ENCODE measurements at places on chromosomes 1 and 21.

DNA sequence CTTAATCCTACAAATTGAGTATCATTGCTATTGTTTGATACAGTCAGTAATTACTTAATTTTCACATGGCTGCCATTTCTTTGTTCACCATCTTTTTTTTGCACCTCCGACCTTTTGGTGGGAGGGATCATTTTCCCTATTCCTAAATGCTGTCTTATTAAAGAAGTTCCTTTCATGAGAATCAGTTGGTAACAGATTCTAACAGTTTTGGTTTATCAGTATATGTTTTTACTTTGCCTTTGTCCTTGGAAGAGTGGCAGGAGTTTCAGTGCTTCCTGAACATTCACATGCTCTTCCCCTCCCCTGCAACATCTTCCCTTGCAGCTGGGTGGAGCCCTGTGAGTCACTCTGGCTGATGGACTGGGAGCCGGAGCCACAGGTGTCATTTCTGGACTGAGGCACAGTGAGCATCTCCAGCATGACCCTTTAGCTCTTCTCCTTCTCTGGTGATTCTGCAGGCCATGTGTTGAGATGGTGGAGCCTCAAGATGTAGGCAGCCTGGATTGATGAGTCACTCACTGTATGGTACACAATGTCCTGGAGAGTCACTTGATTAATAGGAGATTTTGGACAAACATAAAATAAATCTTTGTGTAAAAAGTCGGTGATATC lies 217.7 kb downstream of the URB2 start:
- peak; percentile 50 for DNase-seq

GRCh38 chr1:228073061-228073856 lies 9.2 kb upstream of the ARF1 start:
- no peak for DNase-seq

DNA sequence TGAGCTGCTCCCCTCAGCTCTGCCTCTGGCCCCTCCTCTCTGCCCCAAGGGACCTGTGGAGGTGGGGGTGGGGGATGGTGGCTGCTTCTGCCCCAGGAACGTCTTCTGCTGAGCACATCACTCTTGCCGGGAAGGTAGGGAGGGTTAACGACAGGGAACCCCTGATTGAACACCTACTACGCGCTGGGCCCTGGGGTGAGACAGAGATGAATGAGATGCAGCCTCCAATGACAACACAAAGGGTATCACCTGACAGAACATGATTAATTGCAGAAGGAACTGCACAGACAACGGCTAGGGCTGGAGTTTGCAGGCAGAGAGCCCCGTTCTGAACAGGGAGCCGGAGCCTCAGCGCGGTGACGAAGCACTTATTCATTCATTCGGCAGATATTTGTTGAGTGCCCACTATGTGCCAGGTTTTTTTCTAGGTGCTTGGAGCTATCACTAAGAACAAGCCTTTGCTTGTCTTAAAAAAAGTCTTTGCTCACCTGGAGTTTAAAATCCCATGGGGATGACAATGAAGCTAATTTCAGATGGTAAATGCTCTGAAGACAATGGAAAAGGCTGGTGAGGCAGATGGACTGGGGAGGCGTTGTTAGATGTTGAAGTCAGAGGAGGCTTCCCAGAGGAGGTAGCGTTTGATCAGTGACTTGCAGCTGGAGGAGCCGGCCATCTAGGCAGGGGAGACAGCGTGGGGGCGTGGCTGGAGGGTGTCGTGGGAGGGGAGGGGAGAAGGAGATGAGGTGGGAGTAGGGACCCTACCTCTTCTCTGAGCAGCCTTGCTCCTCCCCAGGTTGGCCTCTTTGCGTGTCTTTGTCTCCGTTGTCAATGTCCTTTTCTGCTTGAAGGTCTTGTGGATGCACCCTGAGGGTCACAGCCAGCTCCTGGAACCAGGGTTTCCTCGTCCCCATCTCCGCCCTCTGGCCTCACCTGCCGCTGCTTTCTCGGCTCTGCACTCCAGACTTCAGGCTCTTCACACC lies 103.1 kb upstream of the CSF3R start:
- DNase-seq: no peak

DNA sequence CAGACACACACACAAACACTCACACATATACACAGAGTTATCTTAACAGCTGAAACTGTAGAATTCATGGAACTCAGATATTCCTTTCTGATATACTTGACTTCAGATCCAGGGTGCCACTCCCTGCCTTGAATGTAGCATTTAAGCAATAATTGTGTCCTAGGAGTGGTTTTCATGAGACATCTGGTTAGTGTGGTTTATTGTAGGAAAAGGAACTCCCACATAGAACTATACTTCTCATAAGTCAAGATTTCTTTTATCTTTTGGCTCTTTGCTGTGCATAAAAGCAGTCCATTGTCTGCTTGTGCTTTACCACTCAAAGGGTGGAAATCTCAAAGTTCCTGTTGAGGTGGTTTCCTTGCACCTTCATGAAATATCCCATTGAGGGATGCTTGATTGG lies 272.6 kb upstream of the SGIP1 start:
- no peak for DNase-seq

DNA sequence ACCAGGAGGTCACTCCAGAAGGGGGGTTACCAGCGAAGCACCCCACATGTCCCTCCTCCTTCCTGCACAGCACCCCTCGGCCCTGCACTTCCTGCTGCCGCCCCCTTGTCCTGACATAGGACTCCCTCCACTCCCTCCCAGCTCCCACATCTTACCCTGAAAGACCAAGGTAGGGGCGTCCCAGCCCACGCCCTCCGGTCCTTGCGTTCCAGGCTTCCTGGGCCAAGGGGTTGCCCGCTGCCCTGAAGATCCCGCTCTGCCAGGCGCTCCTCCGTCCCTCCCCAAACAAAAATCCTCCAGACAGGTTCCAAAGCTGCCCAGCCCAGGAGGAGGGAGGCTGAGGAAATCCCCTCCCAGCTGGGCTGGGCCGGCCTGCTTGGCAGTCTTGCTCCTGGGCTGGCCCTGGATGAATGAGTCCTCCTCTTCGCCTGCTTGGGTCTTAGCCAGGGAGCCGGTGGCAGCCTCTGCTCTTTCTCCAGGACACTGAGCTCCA lies at the start of gene RHBDL2:
Gene RHBDL2 (minus strand): TSS at position 304 of the 493 bp plus-strand sequence. CDS start 22,618 bp downstream, outside the sequence.
- DNase-seq: peak; percentile 86

- DNase-seq: no peak
Measured at GRCh38 chr1:6046279-6046678, 591 bp downstream of the KCNAB2 start.

GRCh38 chr1:10773376-10773775 lies 23.1 kb downstream of the CASZ1 start:
- DNase-seq: no peak

GRCh38 chr1:225422795-225423517 lies 4.9 kb downstream of the LBR start:
- DNase-seq: no peak

- no peak for DNase-seq
Measured at GRCh38 chr21:32993894-32994293, 31.8 kb upstream of the OLIG2 start.

GRCh38 chr1:158119976-158120653 lies 60.6 kb upstream of the CD1D start:
- no peak for DNase-seq

DNA sequence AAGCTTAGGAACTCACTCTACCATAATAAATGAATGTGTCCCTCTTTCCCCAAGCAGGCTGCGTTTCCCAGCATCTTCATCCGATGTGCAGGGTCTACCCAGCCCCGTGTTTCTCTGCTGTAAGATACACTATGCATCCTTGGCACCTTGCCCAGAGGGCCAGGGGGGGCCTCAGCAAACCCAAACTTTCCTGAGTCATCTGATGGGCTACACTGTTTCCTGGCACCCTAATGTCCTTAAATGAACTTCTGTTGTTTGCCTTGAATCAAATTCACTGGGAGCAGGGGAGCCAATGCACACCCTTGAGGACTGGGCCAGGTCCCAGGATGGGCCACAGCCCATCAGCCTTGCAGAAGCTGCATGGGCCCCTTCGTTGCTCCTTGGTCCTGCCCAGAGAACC lies 145.5 kb downstream of the IGSF21 start:
- DNase-seq: no peak

DNA sequence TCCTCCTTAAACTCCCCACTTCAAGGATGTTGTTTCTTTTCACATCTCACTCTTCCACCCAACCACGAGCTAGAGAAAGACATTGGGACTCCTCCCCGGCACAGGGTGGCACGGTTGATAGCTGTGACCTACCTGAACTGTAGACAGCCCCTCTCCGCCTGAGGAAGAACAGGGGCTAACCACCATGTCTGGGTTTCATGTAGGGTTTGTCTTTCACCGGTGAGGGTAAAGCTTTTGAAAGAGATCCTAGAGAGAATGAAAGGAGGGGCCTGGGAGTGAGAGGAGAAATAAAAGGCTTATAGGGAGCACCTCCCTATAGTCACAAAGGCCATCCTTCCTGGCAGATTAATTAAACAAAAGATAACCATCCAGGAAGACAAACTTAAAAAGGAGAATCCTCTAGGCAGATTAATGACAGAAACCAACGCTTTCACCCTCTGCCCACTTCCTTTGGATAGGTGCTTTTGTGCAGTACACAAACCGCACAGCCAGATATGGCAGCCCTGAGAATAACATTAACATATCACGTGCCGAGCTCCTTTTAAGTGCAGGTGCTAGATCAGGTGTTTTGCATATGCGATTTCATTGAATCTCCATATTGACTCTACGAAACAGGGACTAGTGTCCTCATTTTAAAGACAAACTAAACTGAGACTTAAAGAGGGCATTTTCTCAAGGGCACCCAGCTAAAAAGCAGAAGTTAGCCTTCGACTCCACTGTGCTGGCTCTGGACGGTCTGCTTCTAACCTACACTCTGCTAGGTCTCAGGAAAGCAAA lies 178.1 kb upstream of the RUNX1 start:
- DNase-seq: no peak

DNA sequence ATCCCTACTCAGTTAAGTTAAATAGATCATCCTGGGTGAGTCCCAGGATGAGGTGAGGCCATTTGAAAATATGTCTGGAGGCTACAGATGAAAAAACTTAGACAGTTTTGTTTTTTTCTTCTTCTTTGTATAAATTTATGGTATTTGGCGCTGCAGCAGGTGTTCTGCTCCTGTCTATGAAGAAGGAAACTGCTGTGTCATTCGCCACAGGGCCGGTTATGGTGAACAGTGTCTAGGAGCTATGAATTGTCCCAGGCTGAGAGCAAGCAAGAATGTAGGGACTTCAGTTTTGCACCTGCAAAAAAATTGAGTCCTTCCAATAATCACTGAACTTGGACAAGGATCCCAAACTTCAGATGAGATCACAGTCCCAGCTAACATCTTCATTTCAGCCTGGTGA lies 674.3 kb upstream of the RGS18 start:
- DNase-seq: no peak

DNA sequence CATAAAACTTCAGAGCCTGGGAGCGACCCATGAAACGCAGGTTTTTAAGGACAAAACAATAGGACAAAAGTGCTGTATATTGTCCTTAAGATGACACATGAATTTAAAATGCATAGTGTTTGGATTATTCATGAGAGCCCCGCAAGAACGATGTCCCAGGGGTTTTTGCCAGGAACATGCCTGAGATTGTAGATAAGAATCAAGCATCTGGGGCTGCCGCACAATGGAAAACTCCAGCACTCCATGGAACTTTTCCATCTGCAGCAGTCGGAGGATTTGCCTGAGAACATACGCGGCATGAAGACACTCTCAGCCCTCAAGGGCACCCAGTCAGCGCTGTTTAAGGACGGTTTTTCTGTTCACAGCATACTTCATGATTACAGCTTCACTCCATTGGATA lies 5.3 kb upstream of the ERG start:
- DNase-seq: no peak

DNA sequence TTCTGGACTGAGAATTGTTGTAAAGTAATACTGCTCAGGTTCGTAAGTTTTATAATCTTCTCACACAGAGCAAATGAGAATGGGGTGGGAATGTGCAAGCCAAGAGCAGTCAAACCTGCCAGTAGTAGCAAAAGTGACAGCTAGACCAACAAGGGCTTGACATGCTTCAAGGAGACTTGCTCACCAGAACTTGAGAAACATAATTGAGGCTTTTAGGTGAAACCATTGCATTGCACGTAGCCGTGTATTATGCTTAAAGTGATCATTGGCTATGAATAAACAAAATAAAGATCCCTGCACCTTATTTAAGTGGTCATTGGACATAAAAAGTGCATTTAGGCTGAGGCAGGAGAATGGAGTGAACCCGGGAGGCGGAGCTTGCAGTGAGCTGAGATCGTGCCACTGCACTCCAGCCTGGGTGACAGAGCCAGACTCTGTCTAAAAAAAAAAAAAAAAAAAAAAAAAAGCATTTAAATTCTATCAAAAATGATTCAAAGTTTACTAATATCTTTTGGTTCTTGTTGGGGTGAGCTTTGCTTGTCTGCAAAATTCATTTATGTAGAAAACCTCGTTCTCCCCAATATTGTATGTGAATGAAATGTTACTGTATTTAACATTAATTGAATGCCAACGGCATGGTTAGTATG lies 11.8 kb upstream of the CCT8 start:
- DNase-seq: no peak

DNA sequence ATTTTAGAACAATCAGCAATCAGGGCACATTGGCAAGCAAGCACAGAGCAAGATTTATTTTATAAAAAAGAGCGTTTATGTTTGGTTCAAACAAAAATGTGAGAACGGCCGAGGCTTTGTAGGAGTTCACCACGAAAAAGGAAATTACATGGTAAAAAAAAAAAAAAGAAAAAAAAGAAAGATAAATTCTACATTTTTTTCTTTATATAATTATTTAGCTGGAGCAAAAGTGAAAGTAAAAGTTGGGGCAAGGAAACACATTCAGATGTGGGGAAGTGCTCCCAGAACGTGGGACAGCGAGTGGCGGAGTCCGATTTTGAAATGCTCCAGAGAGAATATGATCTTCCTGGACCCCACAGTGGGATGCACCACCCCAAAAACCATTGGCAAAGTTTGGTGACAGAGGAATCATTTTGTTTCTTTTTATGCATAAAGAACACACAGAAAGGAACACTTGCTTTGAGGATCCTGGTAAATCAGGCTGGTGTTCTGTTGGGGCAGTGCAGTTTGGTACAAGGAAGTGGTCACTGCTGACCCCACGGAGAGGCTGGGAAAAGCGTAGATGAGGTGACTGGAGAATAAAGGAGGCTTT lies 16.3 kb upstream of the ATP5PO start:
- no peak for DNase-seq

DNA sequence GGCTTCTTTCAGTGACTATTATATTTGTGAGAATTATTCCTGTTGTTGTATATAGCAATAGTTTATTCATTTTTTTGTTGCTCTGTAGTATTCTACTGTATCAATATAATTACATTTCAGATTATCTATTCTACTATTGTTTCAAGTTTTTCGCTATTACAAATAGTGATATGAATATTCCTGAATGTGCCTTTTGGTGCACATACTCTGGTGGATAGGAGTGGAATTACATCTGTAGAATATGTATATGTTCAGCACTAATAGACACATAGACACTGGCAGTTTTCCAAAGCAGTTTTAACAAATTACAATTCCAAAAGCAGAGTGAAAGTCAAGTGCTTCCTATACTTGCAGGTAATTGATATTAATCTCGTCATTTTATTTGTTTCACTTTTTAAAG lies 696.2 kb upstream of the PRMT6 start:
- no peak for DNase-seq

DNA sequence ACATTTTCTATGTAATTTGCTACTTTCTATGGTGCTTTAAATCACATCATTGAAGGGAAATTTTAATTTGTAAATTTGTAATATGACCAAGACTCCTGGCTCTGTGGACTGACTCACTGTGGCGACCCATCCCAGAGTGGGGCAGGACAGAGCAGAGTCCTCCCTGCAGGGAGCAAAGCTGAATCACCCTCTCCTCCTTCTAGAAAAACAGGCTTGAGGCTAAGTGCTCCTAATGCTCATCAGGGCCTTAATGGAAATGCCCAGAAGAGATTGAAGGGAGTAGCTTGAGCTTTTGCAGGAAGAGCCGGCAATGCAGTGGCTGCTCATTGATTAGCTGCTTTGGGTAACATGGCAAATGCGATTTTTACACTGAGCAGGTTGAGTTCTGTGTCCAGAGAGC lies 16.8 kb downstream of the S100A10 start:
- DNase-seq: no peak

All from Ammon's horn (tissue), 1 donor.